Stimulated activated CD4-positive, alpha-beta T cell treated with anti-CD3 and anti-CD28 coated beads, TNF-alpha, amount 100 ng/mL, for 48 hours (primary cell): ENCODE measurements at places on chromosomes 1 and 21.

- DNase-seq = no peak
Observed at GRCh38 chr1:221039616-221040015, 160.4 kb downstream of the HLX start.

DNA sequence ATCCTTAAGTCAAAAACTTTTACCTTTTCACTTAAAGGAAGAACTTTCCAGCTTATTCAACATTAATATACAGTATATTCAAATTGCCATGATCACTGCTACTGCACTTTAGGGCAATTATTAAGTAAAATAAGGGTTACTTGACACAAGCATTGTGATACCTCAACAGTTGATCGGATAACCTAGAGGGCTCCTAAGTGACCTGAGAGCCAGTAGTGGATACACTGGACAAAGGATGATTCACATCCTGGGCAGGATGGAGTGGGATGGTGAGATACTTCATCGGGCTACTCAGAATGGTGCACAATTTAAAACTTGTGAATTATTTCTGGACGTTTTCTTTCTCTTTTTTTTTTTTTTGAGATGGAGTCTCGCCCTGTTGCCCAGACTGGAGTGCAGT lies 54.5 kb upstream of the PPM1J start:
- no peak for DNase-seq

GRCh38 chr1:221276896-221277409 lies 397.7 kb downstream of the HLX start:
- DNase-seq = no peak

DNA sequence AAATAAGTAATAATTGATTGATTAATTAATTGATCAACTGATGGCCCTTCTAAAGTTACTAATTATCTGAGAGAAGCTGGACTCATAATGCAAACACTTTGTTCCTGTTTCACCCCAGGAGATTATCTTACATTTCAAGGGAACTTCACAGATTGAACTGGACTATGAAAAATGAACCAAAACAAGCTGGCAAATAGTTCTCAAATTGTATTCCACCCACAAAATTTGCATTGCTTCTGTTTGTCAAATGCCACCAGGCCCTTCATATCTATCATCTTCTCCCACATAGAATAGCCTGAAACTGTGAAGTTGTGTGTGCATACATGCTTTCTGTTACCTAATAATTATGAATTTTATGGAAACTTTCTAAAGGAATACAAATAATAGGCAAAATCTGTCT lies 104.0 kb downstream of the ZNF281 start:
- DNase-seq = no peak

DNA sequence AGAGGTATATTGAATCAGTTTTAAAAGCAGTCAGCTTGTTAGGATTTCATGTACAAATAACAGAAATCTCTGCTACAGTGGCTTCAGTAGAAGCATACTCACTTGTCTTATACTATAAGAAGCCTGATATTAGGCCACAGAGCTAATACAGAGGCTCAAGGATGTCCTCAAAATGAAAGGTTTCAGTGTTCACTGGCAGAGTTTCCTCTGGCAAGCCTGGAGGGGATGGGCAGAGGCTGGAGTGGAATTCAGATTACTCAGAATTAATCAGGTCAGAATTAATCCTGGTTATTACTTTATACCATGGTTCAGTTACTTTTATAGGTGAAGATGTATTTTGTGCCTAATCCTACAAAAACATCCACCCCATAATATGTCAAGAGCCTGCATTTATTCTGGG lies 520.5 kb downstream of the USP25 start:
- no peak for DNase-seq

DNA sequence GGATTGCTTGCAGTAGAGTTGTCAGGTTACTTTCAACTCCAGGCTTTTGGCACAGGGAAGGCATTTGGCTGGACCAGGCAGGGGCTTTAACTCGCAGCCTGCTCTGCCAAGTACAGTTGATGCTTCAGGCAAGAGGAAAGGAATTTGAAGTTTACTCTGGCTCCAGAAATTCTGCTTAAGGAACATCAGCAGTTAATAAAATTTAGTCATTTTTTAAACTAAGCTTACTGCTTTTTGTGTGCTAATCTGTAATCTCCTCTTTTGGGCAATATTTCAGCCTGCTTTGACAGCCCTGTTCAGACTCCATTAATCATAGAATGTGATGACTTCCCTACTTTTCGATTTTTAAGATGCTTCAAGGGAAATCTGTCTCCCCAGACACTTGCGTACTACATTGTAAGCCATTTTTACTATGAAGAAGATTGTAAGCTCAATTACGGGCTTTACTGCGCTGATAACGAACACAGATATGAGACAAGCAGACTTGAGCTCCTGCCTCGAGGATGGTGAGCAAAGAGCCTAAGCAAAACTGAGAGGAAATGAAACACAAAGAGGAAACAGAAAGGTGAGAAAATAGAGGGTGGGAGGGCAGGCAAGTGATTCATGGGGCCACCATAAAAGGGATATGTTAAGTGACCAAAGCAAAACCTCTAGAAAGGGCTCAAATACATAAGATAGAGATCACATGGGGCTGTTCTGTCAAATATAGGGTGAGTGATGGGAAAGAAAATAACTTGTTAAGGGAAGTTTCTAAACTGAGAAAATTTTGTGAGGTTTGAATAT lies 76.6 kb upstream of the VAV3 start:
- no peak for DNase-seq

DNA sequence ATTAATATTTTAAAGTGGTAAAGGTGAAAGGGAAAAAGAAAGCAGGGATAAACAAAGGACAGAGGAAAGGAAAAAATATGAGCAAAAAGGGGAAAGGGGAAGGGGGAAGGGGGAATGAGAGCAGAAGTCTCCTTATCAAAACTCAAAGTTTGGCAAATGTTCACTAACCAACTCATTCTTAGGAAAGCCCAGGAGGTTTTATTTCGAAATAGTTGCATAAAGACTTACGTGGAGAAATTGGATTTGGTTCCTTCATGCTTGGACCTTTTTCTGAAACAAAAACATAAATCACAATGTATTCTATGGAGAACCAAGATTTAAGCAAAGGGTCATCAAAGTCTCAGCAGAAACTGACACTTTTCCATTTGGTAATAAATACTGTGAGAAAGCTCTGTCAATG lies 188.1 kb downstream of the TGFBR3 start:
- no peak for DNase-seq

DNA sequence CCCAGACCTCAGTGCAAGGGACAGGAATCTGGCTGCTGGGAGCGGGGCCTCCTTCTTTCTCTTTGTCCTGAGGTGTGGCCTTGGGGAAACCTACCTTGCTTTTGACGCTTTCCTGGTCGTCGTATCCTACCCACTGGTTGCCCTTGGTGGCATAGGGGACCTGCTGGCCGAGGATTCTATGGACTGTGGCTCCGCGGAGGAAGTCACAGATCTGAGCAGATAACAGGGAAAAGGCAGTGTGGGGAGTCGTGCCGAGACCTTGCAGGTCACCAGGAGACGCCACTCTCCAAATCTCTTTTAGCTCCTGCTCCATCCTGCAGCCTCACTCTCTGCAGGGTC lies 4.0 kb upstream of the MYBPH start:
- DNase-seq = no peak

GRCh38 chr1:102102276-102102780 lies 105.6 kb upstream of the OLFM3 start:
- DNase-seq = no peak
